ENCODE measurements at places on chromosomes 7 and 10.

GRCh38 chr10:101065481-101066145, 3.8 kb downstream of the KAZALD1 start:
- DNase-seq, result no peak

DNA sequence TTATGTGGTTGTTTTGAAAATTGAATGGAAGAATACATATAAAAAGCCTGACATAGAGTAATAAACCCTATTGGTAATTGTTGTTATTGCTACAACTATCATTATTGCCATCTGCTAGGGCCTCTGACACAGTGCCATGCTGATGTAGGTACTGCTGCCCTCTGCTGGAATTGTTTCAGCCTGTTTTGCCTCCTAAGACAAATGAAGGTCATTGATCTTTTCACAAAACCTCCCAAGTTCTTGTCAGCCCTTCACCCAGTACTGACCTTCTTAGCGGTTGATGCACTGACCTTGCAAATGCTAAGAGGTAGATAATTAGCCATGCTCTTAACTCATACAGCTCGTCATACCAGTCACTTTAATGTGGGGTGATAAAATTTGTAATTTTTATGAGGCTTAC, 975.2 kb downstream of the SORCS1 start:
- DNase-seq, result no peak

- DNase-seq, result no peak
These were observed 14.1 kb downstream of the GLI3 start for GRCh38 chr7:42222891-42223290.

DNA sequence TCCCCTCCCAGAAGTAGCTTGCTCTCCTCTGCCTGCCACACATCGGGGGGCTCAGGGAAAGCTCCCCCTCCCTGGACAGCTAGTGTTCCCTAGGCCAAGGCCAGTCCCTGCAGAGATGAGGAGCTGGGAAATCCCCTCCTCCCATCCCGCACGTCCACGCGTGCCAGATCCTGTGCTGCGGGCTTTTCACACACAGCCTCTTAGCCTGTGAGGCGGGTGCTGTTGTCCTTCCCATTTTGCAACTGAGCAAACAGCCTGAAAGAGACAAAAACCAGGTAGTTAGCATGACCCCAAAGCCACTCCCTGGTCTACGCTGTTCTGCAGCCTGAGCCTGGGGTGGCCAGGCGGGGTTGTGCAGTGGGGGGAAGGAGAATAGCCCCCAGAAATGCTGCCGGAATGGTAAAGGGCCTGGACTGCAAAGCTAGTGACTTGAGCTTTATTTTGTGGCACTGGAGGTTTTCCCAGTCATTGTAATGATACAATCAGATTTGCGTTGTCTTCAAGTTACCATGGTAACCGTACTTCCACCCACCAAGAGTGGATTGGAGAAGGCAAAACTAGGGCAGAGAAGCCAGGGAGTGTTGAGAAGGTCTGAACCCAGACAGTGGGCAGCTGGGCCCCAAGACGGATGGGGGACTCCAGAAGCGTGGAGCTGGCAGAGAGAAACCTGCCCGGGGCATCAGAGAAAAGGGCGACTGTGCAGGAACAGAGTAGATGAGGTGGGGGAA, 98.6 kb upstream of the KCTD7 start:
- no peak for DNase-seq

GRCh38 chr7:19336836-19337383, 191.7 kb upstream of the FERD3L start:
- DNase-seq, result no peak

GRCh38 chr7:6056616-6057015, 25.4 kb downstream of the ANKRD61 start:
- DNase-seq, result no peak

DNA sequence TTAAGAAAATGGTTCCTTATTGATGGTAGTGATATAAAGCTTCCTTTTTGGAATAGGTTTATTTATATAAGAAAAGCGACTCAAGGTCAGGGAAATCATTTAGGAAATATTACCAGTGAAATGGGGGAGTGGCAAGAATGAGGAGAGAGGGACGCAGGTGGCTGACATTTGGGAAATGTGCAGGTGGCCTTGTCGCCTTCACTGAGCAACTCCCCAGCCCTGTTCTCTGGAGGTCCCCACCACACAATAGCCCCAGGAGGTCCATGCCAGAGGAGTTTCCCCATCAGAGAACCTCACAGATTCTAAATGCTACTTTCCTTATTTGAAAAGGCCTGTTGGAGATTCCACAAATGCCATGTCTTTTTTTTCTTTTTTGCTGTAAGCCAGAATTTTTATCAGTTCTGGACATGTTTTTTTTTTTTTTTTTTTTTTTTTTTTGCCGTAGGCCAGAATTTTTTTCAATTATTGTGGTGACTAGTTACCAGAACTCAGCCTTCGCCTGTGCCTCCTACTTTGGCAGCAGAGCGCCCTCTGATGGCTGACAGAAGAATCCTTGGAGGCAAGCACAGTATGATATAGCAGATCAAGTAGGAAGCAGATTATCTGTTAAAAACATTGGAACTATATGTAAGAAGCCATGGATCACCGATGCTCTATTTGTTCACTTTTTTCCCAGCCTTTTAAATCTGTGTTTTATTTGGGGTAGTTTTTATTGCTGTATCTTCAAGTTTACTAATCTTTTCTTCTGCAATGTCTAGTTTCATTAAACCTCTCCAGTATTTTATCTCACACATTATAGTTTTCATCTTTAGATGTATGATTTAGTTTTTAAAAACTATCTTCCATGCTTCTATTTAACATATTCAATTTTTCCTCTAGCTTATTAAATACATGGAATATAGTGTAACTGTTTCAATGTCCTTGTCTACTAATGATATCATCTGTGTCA, 18.6 kb downstream of the OPALIN start:
- peak; percentile 28 for DNase-seq

- DNase-seq, result no peak
These were observed 81.0 kb upstream of the GNA12 start for GRCh38 chr7:2924866-2925840.

- no peak for DNase-seq
These were observed 12.8 kb upstream of the DRGX start for GRCh38 chr10:49408519-49409306.

DNA sequence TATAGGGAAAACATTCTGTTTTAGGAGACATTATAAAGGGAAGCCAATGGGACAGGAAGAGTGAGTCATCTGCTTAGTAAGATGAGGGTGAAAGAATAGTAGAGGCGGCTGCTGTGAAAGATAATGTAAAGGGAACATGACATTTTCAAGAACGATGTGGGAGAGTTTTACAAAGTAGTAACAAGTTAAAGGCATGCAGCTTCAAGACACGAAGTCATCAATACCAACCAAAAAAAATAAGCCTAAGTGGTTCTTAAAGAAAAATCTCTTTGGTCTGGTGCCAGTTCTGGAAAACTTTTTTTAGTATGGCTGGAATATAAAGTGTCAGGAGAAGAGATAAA, 6.1 kb downstream of the GSTO1 start:
- DNase-seq, result no peak

GRCh38 chr7:22323714-22324113, 33.2 kb downstream of the RAPGEF5 start:
- DNase-seq, result no peak

DNA sequence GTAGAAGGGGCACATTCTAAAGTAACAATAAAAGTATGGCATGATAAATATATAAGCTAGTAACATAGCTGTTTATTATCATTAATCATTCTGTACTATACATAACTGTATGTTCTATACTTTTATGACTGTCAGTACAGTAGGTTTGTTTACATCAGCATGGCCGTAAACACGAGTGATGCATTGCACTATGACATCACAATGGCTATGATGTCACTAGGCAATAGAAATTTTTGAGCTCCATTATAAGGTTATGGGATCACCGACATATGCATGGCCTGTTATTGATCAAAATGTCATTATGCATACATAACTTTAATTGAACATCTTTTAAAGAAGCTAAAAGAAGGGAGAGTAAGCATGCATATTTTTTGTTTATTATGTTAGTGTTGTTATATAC, 200.1 kb upstream of the SHH start:
- no peak for DNase-seq

DNA sequence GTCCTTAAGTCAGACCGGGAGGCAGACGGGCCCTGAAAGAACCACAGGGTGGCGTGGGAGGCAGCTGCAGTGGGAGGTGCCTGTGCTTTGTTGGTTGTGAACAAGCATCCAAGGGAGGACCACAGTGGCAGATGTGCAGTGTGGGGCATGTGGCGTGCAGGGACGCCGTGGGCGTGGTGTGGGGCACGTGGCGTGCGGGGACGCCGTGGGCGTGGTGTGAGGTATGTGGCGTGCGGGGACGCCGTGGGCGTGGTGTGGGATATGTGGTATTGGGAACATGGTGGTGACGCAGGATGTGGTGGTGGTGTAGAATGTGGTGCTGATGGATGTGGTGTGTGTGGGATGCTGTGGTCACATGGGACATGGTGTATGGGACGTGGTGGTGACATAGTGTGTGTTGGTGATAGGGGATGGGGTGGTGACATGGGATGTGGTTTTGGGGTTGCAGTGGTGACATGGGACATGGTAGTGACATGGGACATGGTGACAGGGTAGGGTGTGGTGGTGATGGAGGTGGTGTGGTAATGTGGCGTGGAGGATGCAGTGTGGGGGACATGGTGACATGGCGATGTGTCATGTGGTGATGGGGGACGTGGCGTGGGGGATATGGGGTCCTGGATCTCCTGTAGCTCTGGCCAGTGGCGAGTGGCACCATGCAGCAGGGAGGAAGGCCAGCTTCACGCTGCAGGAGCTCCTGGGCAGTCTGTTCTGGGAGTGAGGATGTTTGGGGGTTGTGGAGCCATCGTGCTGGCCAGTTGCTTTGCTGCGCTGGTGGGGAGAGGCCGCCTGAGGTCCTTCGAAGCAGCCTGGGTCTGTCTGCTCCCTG, 78.8 kb downstream of the INPP5A start:
- peak; percentile 9 for DNase-seq

DNA sequence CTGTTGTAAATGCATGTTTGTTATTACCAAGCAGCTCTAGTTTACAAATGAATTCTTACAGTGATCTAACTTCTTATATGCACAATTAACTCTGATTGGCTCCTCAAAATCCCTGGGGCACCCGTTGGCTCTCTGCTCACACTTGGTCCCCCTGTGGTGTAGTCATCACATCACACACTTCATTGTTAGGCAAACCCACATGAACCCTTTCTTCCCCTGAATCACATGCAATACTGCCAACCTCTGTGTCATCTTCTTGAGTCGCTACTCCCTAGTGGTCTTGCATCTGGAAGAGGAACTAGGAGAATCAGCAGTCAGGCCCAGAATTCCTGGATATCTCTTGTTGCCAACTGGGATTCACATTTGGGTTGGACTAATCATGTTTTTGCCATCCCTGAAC, 73.1 kb downstream of the CD36 start:
- DNase-seq, result no peak

DNA sequence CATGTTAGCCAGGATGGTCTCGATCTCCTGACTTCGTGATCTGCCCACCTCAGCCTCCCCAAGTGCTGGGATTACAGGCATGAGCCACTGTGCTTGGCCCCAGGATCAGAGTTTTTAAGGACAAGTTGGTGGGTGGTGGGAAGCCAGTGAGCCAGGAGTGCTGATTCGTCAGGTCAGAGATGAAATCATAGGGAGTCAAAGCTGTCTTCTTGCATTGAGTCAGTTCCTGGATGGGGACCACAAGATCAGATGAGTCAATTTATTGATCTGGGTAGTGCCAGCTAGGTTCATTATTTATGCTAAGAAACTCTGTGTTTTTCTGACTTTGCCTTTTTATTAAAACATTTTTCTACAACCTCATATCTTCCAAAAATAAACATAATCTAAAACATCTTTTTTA, 423.8 kb downstream of the ARL4A start:
- DNase-seq, result no peak

- no peak for DNase-seq
These were observed 900.3 kb upstream of the SORCS1 start for GRCh38 chr10:108064746-108065260.

DNA sequence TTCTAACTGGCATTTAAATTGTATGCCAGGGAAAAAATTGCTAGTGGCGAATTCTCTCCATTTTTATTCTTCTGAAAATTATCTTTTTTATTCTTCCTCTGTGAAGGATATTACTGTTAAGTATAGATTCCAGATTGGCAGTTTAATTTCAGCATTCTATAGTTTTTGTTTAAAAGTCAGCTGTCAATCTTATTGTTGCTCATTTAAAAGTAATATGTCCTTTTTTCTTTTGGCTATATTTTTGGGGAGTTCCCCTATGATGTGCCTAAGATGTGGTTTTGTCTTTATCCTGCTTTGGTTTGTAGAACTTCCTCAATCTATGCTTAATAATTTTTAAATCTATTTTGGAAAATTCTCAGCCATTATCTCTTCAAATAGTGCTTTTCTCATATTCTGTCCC, 135.9 kb downstream of the ARHGAP12 start:
- DNase-seq, result no peak

- no peak for DNase-seq
These were observed 8.9 kb downstream of the PROSER2 start for GRCh38 chr10:11832042-11832441.

GRCh38 chr10:1589257-1589656, 148.1 kb downstream of the ADARB2 start:
- DNase-seq, result no peak

GRCh38 chr10:11522821-11523245, 88.6 kb downstream of the USP6NL start:
- DNase-seq, result no peak

DNA sequence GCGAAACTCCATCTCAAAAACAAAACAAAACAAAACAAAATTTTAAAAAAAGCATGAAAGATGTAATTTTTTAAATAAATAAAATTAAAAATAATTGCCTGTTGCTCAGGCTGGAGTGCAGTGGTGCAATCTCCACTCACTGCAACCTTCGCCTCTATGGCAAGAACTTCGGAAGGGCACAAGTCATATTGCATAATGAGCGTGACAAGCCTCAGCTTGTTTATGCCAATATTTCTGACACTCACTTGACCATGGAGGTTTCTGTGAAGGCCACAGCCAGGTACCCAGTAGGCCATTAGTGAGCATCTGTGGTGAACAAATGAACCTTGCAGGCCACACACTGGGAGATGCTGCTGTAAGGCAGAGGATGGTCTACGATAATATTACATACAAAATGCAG, 106.1 kb upstream of the KMT2C start:
- DNase-seq, result no peak

DNA sequence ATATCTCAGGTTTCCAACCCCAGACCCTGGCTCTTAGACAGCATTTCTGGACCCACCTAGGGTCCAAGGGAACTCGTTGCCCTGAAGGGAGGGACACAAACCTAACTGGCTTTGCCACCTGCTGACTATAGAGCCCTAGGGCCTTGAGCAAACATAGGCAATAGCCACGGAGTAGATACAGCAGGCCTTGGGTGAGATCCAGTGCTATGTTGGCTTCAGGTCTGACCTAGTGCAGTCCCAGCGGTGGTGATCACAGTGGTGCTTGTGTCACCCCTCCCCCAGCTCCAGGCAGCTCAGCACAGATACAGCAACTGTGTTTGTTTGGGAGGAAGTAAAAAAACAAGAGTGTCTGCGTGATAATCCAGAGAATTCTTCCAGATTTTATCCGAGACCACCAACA, 9.7 kb upstream of the TNKS2 start:
- DNase-seq, result no peak

Measured in stimulated activated CD4-positive, alpha-beta T cell treated with anti-CD3 and anti-CD28 coated beads, TNF-alpha, amount 100 ng/mL, for 4 hours (primary cell).